ENCODE measurements at places on chromosomes 7 and 10.

GRCh38 chr7:11328309-11328708, 354.6 kb downstream of the PHF14 start:
- H3K36me3 ChIP-seq: no peaks in the 10 kb centered on the region
- no peak overlapping the region for H3K27ac ChIP-seq
- H3K4me1 ChIP-seq: no peaks in the 10 kb centered on the region

DNA sequence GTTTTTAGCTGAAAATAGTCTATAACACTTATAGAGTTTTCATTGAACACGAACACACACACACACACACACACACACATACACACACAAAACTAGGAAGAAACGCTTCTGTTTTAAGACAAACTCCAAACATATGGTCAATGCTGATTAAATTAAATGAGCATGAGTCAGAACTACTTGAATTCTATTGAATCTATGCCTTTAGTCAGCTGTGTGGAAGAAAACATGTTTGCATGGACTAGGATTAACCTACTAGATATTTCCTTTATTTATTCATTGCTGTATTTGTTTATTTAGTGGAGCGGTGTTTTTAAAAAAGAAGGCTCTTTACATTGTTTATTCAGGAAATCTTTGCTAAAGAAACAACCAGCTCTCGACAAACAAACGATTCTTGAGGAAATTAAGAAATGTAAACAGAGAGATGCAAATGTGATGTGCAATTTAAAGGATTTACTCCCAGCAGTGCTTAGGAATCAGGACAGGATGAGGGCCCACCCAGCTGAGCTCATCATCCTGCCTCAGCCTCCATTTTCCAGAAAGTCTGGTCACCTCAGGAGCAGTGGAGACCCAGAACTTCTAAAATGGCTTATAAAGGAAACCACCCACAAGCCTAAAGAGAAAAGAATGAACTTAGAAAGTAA, 83.2 kb downstream of the PDE1C start:
- H3K27me3 ChIP-seq: no peaks in the 10 kb centered on the region
- no peak for DNase-seq
- H3K4me3 ChIP-seq: no peak overlapping the region
- no peaks in the 10 kb centered on the region for H3K4me1 ChIP-seq

DNA sequence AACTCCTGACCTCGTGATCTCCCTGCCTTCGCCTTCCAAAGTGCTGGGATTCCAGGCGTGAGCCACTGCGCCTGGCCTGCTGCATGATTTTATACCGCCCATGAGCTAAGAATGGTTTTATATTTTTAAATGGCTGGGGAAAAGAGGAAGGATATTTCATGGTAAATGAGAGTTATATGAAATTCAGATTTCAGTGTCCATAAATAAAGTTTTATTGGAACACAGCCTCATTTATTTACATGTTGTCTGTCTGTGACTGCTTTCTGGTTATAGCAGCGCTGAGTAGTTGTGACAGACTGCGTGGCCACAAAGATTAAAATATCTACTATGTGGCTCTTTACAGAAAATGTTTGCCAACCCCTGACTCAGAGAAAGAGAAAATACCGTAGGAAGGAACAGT, 2.2 kb downstream of the TRRAP start:
- peak; percentile 8 for DNase-seq
- no peaks in the 10 kb centered on the region for H3K27me3 ChIP-seq
- no peak overlapping the region for H3K27ac ChIP-seq
- peaks cover 26% of the 10 kb centered on the region for H3K36me3 ChIP-seq
- H3K4me3 ChIP-seq: no peak overlapping the region

- H3K4me1 ChIP-seq: peaks cover 25% of the 10 kb centered on the region
- H3K4me3 ChIP-seq: no peak overlapping the region
- H3K27me3 ChIP-seq: no peaks in the 10 kb centered on the region
- DNase-seq: no peak
- no peak overlapping the region for H3K27ac ChIP-seq
- peaks cover 2% of the 10 kb centered on the region for H3K36me3 ChIP-seq
Observed at GRCh38 chr7:103132995-103133688, 15.8 kb downstream of the NAPEPLD start.

- no peaks in the 10 kb centered on the region for H3K4me1 ChIP-seq
- H3K27ac ChIP-seq: no peak overlapping the region
- no peak overlapping the region for H3K4me3 ChIP-seq
Observed at GRCh38 chr10:81963606-81964005, 88.6 kb downstream of the NRG3 start.

- no peak overlapping the region for H3K4me3 ChIP-seq
- no peaks in the 10 kb centered on the region for H3K27me3 ChIP-seq
- no peaks in the 10 kb centered on the region for H3K4me1 ChIP-seq
- no peak for DNase-seq
Observed at GRCh38 chr10:115980470-115980869, 292.5 kb downstream of the GFRA1 start.

GRCh38 chr7:158394936-158395335, 192.7 kb downstream of the PTPRN2 start:
- no peak overlapping the region for H3K4me3 ChIP-seq
- H3K27ac ChIP-seq: no peak overlapping the region
- DNase-seq: no peak
- H3K27me3 ChIP-seq: no peaks in the 10 kb centered on the region
- no peaks in the 10 kb centered on the region for H3K36me3 ChIP-seq

- no peaks in the 10 kb centered on the region for H3K4me1 ChIP-seq
- no peaks in the 10 kb centered on the region for H3K36me3 ChIP-seq
- no peak overlapping the region for H3K4me3 ChIP-seq
- H3K27me3 ChIP-seq: no peaks in the 10 kb centered on the region
Observed at GRCh38 chr10:75593692-75594556, 162.5 kb downstream of the LRMDA start.
